ENCODE measurements at places on chromosomes 4 and X. TPM values are rescaled to one million over a fixed set of nuclear protein-coding genes. Genes with fewer than 3 reads are reported as not detected.

- no peak for DNase-seq
Measured at GRCh38 chr4:18645351-18645750, 623.8 kb upstream of the LCORL start.

GRCh38 chr4:124423160-124423559 lies 289.4 kb downstream of the ANKRD50 start:
- no peak for DNase-seq

GRCh38 chr4:142815834-142816233 lies 30.3 kb downstream of the INPP4B start:
- no peak for DNase-seq

DNA sequence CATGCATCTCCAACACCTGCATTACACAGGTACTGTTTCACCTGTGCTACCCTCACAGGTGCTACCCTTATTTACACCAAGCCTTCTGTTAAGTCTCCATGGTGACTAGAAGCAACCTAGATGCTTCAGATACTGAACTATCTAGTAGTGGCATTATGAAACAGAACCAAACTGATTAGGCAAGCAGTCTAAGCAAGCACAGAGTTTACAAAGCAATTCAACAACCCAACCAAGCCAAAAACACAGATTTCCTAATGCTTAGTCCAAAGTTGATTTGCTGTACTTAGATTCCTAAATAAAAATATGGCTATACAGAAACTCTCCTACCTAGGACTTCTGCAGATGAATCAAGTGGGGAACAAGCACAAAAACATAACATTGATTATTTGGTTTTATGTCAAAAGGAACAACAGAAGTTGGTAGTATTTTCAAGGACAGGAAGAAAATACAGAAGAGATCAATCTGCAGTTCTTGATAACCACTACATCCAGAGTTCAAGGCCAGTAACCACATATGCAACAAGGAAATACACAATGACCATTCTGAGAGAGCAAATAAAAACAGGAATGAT lies 3.2 kb downstream of the TAPT1 start:
- no peak for DNase-seq

GRCh38 chr4:89898304-89898716 lies 3.7 kb downstream of the MMRN1 start:
- no peak for DNase-seq

- no peak for DNase-seq
Measured at GRCh38 chr4:149065753-149066152, 623.5 kb upstream of the NR3C2 start.

DNA sequence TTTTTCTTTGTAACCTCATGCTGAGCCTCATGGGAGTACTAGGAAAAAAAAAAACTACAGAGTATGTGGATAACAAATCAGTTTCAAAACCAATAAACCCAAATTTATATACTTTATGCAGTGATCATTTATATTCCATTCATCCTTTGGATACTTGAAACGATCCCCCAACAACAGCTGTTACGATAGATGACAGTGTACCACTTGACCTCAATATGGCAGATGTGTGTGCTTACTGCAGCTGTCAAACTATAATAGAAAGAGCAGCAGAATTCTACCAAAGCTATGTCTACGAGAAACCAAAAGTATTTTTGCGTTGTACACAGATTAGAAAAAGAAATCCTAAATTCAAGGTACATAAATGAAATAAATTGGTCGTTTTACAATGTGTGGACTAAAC lies 337.8 kb downstream of the PDGFC start:
- no peak for DNase-seq

- DNase-seq = no peak
Measured at GRCh38 chr4:15412461-15412860, 15.4 kb upstream of the C1QTNF7 start.

DNA sequence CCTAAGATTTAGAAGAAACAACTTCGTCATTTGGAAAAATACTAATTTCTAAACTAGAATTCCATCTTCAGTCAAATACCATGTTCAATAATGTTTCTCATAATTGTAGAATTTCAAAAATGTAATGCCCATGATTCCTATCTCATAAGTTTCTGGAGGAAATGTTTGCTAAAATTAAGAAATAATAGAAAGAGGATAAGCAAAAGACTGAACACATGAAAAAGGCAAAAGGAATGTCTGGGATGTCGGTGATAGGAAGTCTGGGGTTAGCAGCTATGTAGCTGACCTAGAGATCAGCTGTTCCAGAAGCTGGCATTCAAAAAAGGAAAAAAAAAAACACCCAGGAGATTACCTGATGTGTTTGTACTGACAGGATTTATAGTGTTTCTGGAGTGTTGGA lies 18.9 kb upstream of the PCDH10 start:
- no peak for DNase-seq

DNA sequence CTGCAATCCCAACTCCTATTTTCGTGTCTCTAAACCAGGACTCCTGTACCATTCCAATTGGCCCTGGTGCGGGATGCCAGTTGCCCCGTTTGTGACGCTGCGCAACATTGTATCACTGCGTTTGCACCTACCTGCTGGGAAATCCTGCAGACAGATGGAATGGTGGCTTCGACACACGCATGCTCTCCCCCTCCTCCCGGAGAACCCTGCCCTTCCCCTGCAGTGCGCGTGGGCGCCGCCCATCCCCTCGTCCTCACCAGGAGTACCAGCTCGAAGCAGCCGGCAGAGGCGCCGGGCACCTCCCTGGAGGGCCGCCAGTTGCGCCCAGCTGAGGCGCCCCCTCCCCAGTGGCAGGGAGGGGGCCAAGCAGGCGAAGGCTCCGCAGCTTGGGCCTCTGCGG lies 1.4 kb downstream of the DGKK start:
- DNase-seq = no peak

DNA sequence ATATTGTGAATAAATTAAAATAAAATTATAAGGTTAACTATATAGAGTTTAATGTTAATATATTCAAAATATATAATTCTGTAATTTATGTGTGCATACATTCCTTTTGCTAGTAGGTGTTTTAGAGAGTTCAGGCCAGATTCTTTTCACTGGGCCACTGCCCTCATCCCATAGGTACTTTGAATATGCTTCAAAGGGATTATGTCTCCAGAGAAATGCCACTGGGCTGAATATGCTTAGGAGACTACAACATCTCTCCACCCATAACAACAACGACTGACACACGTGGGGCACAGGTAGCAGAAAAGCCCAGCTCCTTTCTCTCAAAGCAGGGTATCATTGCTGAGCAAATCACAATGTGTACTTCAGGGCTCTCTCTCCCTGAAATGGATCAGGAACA lies 290.9 kb upstream of the TACR3 start:
- no peak for DNase-seq

DNA sequence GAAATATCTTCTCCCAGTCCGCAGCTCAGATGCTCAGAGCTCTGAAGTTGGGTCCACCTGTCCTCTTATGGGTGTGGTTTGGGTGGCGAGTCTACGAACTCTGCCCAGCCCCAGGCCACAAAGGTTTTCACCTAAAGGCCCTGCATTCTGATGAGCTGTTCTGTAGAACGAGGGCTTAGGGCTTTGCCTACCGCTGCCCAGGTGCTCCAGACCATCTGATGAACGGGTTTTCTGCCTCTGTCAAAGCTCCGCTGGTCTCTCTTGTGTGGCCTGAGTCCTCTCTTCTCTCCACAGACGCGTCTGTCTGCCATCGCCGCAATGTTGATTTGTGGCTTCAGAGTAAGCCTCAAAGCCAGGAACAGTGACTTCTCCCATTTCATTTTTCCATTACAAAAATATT lies 28.4 kb upstream of the CPLX1 start:
- no peak for DNase-seq

DNA sequence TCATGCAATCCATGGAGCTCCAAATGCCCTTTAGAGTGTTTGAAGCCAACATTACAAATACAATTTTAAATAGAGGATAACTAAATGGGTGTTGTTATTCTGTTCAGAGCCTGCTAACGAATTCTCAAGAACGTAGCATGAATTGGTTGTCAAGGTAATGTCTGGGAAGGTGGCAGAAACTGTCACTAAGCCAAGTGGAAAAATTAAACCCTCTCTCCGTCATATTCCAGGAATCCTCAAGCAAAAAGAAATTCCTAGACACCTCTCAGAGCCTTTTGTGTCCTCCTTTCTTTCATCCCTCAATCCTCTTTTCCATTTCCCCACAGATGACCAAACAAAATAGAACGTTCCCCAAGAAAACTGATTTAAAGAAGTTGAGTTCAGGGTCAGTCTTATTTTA lies 204.0 kb downstream of the MID1 start:
- no peak for DNase-seq

- peak; percentile 89 for DNase-seq
Measured at GRCh38 chr4:40576651-40577480, 52.8 kb downstream of the RBM47 start.

- no peak for DNase-seq
Measured at GRCh38 chrX:138026211-138026610, 460.3 kb downstream of the ZIC3 start.

DNA sequence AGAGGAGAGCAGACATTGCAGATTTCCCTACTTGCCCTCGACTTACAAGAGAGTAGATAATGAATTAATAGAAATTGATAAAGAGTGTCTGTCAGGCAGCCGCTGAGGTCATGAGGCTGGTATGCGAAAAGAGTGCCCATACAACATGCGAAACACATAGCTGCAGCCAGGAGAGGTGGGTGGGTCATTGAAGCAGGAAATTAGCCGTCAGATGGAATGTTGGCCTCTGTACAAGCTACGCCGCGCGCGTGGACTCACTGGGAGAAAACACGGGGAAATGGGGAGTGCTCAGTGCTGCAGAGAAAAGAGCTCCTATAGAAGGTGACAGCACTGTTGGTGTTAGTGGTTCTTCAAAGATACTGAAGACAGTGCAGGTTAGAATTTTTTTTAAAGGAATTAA lies 125.1 kb downstream of the RAPGEF2 start:
- DNase-seq = peak; percentile 92

GRCh38 chr4:74772106-74772505 lies 22.2 kb downstream of the BTC start:
- no peak for DNase-seq

DNA sequence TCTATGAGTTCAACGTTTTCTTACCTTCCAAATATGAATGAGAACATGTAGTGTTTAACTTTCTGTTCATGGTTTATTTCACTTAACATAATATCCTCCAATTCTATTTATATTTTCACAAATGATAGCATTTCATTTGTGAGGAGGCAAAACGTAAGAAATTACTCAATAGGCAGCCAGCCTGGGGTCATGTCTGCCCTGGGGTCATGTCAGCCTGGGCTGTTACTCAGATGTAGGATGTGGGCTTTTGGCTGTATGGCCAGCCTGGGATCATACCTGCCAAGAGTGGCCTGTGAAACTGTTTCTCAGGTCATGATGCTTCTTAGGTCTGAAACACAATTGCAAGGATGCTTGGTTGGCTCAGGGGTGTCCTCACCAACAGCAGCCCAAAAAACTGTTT lies 187.0 kb downstream of the FBXO8 start:
- DNase-seq = no peak

DNA sequence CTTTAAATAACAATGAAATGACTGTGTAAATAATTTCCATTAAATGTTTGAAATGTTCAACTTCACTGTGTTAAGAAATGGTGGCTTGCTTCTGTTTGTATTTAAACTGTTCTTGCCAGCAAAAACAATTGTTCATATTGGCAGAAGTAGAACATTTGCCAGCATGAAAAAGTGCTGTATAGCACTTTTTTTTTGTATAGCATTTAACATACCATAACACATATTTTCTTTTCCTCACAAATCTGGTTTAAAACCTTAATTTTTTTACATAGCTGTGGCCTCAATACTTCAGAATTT lies 94.1 kb downstream of the COX18 start:
- DNase-seq = no peak

DNA sequence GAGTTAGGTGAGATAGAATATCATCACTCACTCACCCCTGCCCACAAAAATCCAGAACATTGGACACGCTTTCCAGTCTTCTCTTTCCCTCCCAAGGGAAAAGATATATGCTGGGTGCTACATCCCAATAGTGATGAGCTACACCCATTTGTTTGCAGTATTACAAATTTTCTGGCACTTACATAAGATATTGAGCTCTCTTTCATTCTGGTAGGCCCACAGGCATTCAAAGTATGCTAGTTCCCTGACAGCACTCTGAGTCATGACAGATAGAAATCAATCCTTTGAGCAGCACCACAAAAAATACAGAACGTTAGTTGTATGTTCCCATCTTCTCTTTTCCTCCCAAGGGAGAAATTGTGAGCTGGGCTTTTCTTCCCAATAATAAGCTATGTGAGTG lies 477.6 kb upstream of the GRID2 start:
- no peak for DNase-seq

- peak; percentile 68 for DNase-seq
Measured at GRCh38 chr4:16001484-16001858, 38.5 kb upstream of the FGFBP2 start.

GRCh38 chr4:167435786-167436185 lies 201.5 kb upstream of the SPOCK3 start:
- DNase-seq = no peak

GRCh38 chr4:114926583-114926982 lies 186.8 kb downstream of the NDST4 start:
- DNase-seq = no peak

Gene TAB3
- total RNA-seq = 17.9 TPM

Gene NEK1
- 16.4 TPM for total RNA-seq

Gene FGF16
- not detected for total RNA-seq

Gene FAM53A
- 1.2 TPM for total RNA-seq
